ENCODE measurements at places on chromosomes 13 and 19.

DNA sequence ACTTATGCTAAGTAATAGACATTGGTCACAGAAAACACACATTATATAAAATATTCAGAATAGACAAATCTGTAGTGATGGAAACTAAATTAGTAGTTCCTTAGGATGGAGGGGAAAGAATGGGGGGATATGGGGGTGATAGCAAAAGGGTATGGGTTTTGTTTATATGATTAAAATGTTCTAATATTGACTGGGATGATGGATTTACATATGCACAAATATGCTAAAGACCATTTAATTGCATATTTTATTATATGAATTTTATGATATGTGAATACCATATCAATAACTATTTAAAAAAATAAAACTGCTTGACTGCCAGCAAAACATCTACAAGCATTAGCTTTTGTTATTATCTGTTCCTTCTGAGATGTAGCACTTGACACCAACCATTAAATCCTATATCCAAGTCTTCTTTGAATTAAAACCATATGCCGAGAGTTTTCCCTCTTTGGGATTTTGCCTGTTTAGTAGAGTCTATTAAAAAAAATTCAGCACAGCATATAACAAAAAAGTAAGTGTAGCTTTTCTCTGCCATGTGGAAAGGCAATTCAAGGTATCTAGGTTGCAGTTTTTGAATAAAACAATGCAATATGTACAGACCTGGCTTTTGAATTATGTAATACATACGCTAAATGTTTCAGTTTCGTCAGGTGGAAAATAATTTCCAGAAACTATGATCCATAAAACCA lies 2584.1 kb upstream of the PCDH20 start:
- DNase-seq: no peak

DNA sequence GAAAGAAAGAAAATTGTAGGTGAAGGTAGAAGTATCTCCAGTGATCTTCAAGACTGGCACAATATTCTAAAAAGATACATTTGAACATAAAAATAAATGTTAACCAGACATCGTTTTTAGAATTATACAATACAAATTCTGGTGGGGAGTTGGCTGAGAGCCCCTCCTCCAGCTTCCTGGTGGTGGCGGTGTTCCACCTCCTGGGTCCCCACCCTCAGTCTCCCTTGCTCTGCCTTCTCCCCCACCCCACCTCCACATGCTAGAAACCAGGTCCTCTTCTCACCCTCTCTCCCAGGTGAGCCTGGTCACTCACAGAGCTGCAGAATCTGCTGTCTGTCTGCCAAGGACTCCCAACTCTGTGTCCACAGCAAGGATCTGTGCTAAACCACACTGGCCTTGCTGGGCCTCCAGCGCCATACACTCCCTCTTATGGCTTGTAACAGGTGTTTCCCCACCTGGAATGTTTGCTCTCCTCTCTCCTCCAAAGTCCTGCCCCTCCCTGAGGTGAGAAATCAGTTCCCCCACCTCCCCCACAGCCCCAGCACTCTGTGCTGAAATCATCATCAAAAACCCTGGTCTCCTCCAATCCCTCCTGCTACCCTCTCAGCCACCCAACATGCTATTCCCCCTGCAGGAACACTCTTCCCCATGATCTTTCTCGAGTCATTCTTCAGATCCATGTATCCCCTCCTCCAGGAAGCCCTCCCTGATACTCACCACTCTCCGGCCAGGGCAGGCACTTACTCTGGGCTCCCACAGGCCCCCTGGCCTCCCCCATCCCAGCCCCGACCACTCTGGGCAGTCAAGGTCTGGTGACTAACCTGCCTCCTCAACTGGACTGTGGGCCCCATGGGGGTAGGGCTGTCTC lies 20.5 kb upstream of the CYP2S1 start:
- DNase-seq: no peak

GRCh38 chr13:40283666-40284065 lies 382.8 kb downstream of the FOXO1 start:
- no peak for DNase-seq

DNA sequence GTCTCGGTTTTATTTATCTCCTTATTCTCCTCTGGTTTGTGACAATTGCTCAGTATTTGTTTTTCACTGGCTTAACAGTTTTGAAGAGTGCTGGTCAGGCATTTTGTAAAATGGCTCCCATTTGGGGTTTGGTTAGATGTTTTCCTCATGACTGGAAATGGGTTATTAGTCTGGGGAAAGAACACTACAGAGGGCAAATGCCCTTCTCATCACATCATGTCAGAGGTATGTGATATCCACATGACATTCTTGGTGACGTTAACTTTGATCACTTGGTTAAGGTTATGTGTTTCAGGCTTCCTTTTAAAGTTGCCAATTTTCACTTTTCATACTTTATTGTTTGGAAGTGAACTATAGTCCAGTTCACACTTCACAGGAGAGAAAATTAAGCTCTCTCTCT lies 74.8 kb upstream of the KLHL1 start:
- DNase-seq: no peak

GRCh38 chr19:49182848-49183375 lies 25.3 kb downstream of the TRPM4 start:
- no peak for DNase-seq

DNA sequence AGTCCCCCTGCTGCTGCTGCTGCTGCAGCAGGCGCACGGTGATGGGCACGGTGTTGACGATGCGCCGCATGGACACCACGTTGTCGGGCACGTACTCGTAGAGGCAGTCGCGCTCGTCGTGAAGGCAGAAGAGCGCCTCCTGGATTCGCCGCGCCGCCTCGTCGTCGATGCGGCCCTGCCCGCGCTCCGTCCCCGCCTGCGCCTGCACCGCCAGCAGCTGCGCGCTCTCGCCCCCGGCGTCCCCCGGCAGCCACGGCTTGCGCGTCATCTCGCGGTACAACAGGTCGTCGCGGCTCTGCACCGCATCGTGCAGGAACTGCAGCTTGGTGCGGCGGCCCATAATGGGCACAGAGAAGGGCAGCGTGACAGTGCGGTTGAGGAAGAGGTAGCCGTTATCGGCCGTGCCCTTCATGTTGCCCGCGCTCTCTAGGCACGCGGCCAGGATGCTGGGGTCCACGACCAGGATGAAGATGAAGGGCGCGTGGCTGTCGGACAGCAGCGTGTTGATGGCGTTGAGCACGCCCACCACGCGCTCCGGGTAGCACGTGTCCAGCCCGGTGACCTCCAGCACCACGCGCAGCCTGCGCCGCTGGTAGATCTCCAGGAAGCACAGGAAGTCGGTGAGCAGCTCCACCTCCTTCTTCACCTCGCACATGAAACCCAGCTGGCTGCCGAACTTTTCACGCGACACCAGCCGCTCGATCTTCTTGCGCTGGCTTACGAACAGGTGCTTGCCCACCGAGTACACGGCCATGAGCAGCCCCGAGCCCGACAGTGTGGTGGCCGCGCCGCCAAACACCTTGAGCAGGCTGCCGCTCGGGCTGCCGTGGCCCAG lies 8.1 kb downstream of the NKPD1 start:
- peak; percentile 36 for DNase-seq

GRCh38 chr19:46959894-46960556 lies 59.6 kb upstream of the NPAS1 start:
- DNase-seq: no peak

DNA sequence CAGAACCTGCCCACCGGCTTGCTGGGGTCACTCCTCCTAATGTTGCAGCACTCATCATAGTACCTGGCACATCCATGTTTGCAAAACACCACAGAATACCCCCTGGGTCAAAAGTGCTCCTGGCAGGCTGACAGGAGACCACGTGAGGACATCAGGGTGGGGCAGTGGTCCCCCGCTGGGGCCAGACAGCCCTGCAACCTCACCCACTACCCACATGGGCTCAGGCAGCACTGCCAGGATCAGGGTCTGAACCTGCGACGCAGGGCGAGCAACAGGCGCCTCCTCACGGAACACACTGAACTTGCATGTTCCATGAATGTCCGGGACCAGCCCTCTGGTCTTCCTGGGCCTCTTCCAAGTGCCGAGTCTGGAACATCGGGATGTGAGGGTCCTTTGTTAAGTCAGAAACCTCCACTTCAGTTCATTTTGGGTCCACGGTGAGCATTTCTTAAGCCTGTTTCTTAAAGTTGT lies 1.4 kb upstream of the SLC7A9 start:
- no peak for DNase-seq

DNA sequence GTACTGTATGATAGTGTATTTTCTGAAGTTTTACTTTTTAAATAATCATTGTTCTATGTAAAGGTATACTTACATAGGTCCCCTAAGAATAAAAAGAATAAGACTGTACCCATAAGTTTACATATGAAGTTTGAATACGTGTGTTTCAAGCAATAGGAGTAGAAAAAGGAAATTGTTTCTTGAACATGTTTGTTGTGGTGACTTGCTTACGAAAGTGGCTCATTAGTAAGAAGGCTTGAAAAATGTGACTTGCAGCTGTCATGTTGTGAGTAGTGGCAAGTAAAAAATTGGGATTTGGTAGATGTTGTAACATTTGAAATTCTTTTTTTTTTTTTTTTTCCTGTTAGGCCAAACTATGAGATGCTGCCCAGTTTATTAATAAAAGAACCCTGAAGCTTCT lies 203.3 kb downstream of the LMO7 start:
- no peak for DNase-seq

DNA sequence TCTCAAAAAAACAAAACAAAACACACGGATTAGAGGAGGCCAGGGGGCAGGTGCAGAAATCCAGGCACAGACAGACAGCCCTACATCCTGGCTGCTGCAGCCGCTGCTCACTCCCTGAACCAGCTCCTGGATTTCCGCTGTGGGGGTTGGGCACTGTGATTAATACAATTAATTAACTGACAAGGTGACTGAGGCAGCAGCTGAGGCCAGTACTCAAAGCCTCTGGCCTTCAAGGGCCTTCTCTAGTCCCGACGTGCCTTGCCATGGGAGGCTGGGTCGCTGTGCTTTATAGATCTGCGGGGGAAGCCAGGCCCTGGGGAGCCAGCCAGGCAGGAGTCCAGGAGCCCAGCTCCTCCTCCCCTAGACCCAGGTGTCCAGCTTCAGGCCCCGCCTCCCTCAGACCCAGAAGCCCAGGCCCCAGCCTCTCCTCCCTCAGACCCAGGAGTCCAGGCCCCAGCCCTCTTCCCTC lies 4.6 kb downstream of the NECTIN2 start:
- DNase-seq: no peak

DNA sequence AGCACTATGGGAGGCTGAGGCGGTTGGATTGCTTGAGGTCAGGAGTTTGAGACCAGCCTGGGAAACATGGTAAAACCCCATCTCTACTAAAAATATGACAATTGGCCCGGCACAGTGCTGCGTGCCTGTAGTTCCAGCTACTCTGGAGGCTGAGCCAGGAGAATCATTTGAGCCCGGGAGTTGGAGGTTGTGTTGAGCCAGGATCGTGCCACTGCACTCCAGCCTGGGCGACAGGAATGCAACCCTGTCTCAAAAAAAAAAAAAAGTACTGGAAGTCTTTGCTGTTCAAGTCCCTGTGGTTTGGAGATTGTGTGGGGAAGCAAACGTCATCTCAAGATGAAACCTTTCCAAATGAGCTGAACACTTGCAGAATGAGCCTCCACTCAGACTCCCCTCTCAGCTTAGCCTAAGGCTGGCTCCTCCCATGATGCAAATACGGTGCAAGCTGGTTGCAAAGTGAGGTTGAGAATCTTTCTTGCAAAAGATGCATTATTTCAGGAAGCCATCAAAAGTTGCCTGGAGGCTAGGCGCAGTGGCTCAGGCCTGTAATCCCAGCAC lies 46.2 kb downstream of the MYO9B start:
- DNase-seq: no peak

DNA sequence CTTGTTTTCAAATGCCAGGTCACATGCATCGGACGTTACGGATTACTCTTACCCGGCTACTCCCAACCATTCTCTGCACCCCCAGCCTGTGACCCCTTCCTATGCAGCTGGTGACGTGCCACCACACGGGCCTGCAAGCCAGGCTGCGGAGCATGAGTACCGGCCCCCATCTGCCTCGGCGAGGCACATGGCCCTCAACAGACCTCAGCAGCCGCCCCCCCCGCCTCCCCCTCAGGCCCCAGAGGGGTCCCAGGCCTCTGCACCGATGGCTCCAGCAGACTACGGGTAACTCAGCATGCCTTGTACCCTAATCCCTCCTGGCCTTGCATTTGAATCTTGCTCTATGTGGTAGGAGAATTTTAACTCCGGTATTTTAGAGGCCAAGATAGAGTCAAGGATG lies 79.5 kb downstream of the GPR12 start:
- DNase-seq: no peak

- no peak for DNase-seq
Observed at GRCh38 chr19:16576690-16577530, 4.7 kb upstream of the SLC35E1 start.

DNA sequence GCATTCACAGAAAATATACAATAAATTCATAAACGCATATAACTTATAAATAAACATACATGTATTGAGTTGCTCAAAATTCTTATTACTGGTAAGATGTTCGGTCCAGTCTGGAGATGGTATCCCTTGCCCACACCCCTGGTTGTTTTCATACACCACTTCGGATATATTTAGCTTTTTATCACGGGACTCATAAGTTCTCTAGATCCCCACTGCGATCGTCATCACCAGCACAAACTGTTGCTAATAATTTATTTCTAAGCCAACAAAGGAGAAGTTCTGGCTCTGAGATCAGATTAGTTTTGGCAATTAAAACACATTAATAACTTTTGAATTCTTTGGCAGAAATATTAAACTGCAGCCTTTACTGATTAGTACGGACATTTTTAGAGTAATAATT lies 23.0 kb upstream of the SGCG start:
- no peak for DNase-seq

- no peak for DNase-seq
Observed at GRCh38 chr13:46281779-46282178, 70.1 kb downstream of the LRRC63 start.

GRCh38 chr19:2015608-2015950 lies at the start of gene BTBD2:
BTBD2 (minus strand) TSS chr19:2015714; CDS start chr19:2015703, 11 bp downstream.
- no peak for DNase-seq

DNA sequence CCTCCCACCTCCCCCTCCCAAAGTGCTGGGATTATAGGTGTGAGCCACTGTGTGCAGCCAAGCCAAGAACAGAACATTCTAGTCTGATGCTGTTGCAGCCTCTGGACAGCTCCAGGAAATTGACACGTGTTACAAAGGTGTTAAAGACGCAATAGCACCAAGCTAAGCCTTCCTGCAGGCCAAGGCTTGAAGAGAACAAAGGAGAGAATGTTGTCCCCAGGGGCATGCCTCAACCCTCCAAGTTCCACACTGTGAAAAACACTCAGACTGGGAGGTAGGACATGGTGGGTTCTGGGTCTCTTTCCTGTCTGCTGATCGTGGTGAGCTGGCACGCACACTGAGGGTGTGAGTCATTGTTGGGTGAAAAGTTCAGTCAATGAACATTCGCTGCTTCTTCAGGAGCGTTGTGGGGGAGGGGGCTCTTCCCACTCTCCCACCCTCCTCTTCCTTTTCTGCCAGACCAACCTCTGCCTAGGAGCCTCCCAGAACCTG lies 5.3 kb upstream of the PTPRS start:
- no peak for DNase-seq

DNA sequence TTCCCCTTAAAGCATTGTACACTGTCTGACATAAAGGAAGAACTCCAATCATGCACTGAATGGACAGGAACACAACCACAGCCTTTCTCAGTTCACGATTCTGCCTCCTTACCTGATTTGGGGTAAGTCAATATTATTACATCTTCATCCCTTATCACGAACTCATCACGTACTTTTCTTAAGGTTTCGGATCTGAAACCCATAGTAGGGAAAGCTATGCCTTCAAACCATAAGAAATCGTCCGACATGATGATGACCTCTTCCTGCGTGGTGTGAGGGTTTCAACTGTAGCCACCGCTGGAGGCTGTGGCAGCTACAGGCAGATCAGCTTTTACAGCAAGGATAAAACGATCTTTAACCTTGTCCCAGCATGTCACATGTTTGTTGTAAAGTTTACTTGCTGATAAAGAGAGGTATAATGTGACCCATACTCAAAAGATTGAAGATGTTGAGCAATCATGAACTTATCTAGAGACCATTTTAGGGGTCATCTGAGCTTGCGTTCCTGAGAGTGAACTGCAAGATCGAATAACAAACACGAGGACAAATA lies at the start of gene SULT2A1:
Gene SULT2A1, minus strand, starts transcription at position 306 of the 550 bp plus-strand sequence. Its CDS starts 58 bp downstream, at position 248.
- no peak for DNase-seq

Measured in activated gamma-delta T cell treated with Interleukin-2 at 50 U/mL for 16 hours (primary cell).